ENCODE measurements at places on chromosomes 6 and 20. TPM values are rescaled to one million over a fixed set of nuclear protein-coding genes. Genes with fewer than 3 reads are reported as not detected.

C6orf163 gene
- total RNA-seq, result 0.74 TPM

SLC22A7 gene
- not detected for total RNA-seq

MKKS gene
- total RNA-seq, result 6.2 TPM

SCAND1 gene
- 119 TPM for total RNA-seq

MYLK4 gene
- 0.05 TPM for total RNA-seq

ATP9A gene
- 26.5 TPM for total RNA-seq

MACROD2 gene
- total RNA-seq, result not detected

FBXO30 gene
- 5.7 TPM for total RNA-seq

RIPOR3 gene
- total RNA-seq, result not detected

PTK6 gene
- total RNA-seq, result not detected

GSTA3 gene
- total RNA-seq, result not detected

NRSN1 gene
- not detected for total RNA-seq

HMGN4 gene
- total RNA-seq, result 68.4 TPM

ECI2 gene
- 169 TPM for total RNA-seq

GSTA2 gene
- total RNA-seq, result not detected

NAA20 gene
- total RNA-seq, result 45.8 TPM

STMND1 gene
- not detected for total RNA-seq

GLP1R gene
- not detected for total RNA-seq

TCF15 gene
- total RNA-seq, result 8.6 TPM

PERP gene
- 55.2 TPM for total RNA-seq

HLA-DPA1 gene
- total RNA-seq, result 9.8 TPM

C6orf58 gene
- not detected for total RNA-seq

SLC22A16 gene
- total RNA-seq, result not detected

RNF39 gene
- total RNA-seq, result not detected

FAM184A gene
- 0.54 TPM for total RNA-seq

PNLDC1 gene
- total RNA-seq, result 0.27 TPM

CDH4 gene
- total RNA-seq, result 3.6 TPM

TRAPPC3L gene
- 0.10 TPM for total RNA-seq

HTR1E gene
- total RNA-seq, result not detected

ROS1 gene
- total RNA-seq, result not detected

ESR1 gene
- not detected for total RNA-seq

RSPO4 gene
- total RNA-seq, result not detected

CENPW gene
- 28.8 TPM for total RNA-seq

UBE2C gene
- 108 TPM for total RNA-seq

CST7 gene
- total RNA-seq, result not detected

Measured in mammary microvascular endothelial cell (primary cell).